Colonic mucosa (tissue), 4 donors: ENCODE measurements at places on chromosomes 3 and 15. TPM values are rescaled to one million over a fixed set of nuclear protein-coding genes. Genes with fewer than 3 reads are reported as not detected.

The CSPG4 gene
- 2.1 TPM for total RNA-seq

DNA sequence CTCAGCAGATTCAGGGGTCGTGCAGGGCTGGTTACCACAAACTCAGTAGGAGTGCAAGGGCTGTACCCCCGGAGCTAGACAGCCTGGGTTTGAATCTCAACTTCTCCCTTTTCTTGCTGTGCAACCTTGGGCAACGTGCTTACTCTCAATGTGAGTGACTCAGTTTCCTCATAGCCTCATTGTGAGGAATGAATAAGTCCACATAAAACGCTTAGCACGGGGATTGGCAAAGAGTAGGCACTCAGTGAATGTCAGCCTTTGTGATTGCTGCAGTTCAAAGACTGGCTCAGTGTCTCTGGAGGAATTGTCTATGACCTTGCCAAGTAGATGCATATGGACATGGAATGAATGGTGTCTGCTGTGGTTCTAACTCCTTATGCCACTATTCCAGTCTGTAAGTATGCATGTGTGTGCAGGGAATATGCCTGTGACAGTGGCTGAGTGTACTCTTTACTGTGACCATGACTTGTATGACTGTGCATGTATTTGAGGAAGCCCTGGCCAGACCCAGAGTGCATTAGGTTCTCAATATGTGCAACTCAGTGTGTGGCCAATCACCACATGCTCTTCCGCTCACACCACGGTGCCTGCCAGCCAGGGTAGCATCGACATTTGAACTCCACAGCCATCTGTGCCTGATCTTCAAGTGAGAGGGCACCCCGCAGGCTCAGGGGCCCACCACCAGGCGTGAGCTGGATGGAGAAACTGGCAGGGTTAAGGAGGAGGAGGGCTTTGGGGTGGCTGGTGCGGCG lies 900 bp upstream of the HYAL3 start:
- DNase-seq = peak; percentile 36

The MUC4 gene
- total RNA-seq = 150 TPM

- no peak for DNase-seq
Measured at GRCh38 chr15:62920682-62921502, 121.7 kb upstream of the TPM1 start.

The TMEM40 gene
- not detected for total RNA-seq

GRCh38 chr3:187929112-187929816 lies 184.0 kb upstream of the BCL6 start:
- DNase-seq = no peak

- no peak for DNase-seq
Measured at GRCh38 chr3:16740515-16740914, 135.3 kb upstream of the DAZL start.

DNA sequence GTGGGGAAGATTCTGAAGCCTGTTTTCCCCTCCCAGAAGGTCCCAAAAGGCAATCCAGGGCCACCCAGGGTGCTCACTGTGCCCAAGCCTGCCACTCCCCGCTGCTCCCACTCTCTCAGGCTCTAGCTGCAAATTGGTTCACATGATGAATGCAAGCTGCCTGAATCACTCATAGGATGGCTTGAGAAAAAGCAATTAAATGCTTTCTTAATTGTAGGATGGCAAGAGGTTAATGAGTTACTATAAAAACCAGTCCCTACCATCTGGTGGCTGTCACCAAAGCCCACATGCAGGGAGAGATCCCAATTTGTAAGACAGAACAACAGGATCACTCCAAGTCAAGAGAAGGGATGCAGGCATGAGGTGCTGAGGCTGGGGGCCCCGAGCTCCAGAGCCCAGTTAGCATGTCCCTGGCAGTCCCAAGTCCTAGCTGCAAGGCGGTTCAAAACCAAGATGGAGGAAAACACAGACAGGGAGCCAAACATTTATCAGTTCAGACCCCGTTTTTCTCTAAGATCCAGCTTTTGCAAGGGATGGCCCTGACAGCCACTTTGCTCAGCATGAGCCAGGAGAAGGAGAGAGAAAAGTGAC lies 207.1 kb downstream of the UACA start:
- DNase-seq = no peak

DNA sequence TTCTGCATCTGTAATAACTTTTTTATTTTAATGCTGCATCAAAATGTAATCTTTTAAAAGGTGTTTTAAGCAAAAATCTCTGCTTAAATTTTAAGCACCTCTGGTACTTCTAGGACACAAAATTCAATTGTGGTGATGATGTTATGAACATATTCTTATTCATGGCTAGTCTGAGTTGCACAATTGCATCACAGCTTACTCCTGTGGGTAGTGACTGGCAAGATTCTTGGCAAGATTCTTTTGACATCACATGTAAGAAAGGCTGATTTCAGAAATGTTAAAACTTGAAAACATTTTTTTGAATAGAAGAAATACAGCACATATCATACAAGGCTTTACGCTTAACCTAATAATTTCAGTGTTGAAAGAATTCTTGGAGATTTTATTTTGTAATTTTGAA lies 35.7 kb downstream of the IQCH start:
- DNase-seq = no peak

The SLC12A1 gene
- not detected for total RNA-seq

The TRPC1 gene
- 1.8 TPM for total RNA-seq

GRCh38 chr3:135781026-135781815 lies 184.3 kb upstream of the PPP2R3A start:
- no peak for DNase-seq

- DNase-seq = no peak
Measured at GRCh38 chr15:45167631-45168205, 20.0 kb downstream of the SHF start.

The ADGRG7 gene
- 3.2 TPM for total RNA-seq

The SPSB4 gene
- total RNA-seq = not detected

The KCTD6 gene
- 10.2 TPM for total RNA-seq

- DNase-seq = no peak
Measured at GRCh38 chr3:133753779-133754164, 7.6 kb downstream of the TF start.

The SLC38A3 gene
- total RNA-seq = 0.40 TPM

The RAB43 gene
- 33.3 TPM for total RNA-seq

DNA sequence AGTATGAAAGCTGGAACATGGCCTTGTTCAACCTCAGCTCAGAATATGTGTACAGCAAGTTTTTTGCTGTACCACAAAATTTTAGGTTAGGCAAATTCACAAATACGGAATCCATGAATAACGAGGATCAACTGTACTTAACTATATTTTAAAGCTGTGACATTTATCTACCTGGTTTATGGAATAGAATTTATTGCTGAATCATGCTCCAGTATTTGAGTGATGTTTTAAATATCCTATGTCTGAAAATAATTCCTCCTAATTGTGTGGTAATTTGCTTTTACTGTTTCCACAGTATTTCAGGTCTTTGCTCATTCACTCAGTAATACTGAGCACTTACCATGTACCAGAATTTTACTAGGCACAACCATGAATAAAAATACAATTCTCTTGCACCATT lies 29.5 kb downstream of the SEC62 start:
- DNase-seq = no peak

The ANKRD34C gene
- total RNA-seq = not detected

- peak; percentile 29 for DNase-seq
Measured at GRCh38 chr15:58329781-58330671, 101.8 kb upstream of the LIPC start.

DNA sequence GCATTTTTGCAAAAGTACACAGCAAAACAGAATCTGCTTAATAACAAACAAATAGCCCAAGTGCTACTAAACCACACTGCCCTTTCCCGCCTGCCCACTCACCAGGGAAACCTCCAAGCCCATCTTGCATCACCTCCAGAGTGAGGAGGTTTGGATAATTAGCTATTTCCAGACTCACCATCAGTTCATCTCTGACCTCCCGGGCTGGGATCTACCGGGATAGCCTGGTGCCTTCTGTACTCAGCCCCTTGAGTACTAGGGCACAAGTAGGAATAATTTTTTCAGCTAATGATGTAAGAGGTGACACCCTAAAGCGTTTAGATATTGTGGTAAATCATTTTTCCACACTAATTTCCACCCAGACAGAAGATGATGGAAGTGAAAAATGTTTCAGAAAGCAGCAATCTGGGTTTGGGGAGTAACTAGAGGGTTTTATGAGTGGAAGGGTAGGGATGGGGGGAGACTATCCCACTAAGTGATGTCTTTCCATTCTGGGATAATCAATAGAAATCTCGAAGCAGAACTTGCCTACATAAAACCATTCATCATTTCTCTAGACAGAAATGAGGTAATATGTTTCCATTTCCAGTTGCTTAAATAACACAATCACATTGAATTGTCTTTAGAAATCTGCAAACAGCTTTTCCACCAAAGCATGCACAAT lies 40.9 kb downstream of the TAFA4 start:
- no peak for DNase-seq

- DNase-seq = no peak
Measured at GRCh38 chr3:146818301-146818700, 213.2 kb upstream of the PLSCR5 start.

The ZPLD1 gene
- not detected for total RNA-seq

The CAND2 gene
- 2.2 TPM for total RNA-seq

- no peak for DNase-seq
Measured at GRCh38 chr3:30181581-30181980, 424.8 kb upstream of the TGFBR2 start.

DNA sequence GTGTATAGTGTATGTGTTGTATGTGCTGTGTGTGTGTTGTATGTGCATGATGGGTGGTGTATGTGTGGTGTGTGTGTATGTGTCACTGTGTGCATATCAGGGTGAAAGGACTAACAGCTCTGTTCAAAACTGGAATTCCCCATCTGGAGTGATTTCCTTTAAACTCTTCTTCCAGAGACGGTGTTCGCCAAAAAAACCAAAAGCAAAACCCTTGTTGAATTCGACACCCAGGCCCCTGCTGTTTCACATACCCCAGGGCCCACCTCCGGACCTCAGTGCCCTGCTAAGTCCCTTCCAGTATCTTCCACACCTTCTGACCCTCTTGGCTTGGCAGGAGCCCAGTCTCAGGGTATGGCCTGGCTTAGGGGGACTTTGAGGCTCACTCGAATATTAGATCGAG lies 44.9 kb upstream of the SEC13 start:
- no peak for DNase-seq

DNA sequence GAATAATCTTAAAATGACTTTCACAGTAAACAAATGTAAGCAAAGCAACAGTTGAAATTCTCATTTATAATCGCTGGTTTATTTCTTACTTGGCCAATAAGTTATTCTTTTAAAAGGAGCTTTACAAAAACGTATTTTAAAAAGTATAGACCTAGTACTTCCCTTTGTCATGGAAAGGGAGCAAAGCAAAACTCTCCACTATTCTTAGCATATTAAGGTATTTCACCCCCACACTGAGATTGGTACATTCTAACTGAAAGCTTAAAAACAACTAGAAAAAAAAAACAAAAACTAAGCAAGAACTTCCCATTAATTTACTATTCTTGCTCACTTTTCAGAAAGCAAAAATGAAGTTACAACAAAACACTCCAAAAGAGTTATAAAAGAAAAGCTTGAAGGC lies 1.5 kb downstream of the ATG3 start:
- no peak for DNase-seq

The PFN2 gene
- 35.7 TPM for total RNA-seq

- DNase-seq = no peak
Measured at GRCh38 chr15:95252404-95252803, 1021.0 kb downstream of the MCTP2 start.

The LRRC2 gene
- total RNA-seq = 2.0 TPM

The LRTM1 gene
- not detected for total RNA-seq

- no peak for DNase-seq
Measured at GRCh38 chr15:66638377-66638776, 63.7 kb upstream of the SMAD6 start.

GRCh38 chr3:188656196-188656982 lies 502.4 kb downstream of the LPP start:
- no peak for DNase-seq
